ENCODE measurements at places on chromosomes 7 and 10.

- DNase-seq = no peak
These were observed 78.8 kb downstream of the RALA start for GRCh38 chr7:39702133-39702532.

GRCh38 chr7:95264363-95264891 is 59.9 kb downstream of the PON1 start:
- DNase-seq = no peak

DNA sequence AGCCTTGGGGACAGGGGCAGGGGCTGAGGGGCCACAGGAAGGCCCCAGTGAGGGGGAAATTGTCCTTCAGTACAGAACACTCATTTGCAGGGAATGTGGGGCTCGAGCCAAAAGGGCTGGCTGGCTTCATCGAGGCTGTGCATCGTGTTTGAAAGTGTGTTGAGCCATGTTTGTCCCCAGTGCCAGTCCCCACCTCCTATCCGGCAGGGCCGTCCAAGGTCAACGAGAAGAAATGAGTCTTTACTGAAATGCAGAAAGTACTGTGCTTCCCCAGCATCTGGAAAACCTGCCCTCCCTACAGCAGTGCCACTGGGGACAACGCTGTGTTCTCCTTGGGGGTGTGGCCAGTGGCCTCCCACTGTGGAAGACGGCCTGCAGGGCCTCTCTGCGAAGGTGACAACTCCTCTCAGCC is 214.1 kb downstream of the KLF6 start:
- DNase-seq = no peak

- DNase-seq = no peak
These were observed 32.9 kb downstream of the SVOPL start for GRCh38 chr7:138668229-138668596.

DNA sequence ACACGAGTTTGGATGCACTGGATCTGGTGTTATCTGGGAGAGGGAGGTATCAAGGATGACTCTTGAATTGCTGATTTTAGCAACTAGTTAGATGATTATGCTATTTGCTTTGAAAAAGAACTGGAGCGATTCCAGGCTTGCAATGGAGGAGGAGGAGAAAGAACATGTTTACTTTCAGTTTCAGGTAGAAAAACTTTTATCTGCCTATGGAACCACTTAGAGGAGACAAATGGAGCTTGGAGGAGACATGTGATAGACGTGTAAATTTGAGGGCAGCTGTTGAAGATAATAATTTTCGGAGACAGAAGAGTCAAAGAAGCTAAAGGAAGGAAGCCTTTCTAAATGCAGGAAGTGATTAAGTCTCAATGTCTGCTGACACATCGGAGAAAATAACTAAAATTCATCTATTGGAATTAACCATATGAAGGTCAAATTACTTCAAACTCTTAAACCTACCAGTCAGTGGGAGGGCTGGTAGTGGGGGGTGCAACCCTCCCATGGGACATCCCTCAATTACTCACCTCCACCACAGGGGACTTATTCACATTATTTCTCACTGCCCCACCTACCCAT is 56.4 kb upstream of the GNAI1 start:
- no peak for DNase-seq

GRCh38 chr10:29703271-29703670 is 68.5 kb upstream of the SVIL start:
- no peak for DNase-seq

DNA sequence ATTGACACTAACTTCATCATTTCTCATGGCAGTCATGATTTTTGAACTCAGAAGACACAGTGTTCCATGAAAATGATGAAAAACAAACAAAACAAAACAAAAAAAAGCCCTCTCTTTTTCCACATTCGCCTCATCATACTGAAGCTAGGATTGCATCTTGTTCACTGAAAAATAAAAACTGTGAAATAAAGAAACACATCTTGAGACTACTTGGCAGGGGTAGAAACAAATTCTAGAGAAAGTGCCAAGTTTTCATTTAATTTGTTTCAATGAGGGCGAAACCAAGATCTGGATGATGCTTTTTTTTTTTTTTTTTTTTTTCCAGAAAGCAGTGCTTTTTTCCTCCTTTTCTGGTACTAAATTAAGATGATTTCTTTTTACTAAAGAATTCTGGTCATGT is 350.4 kb upstream of the ETV1 start:
- DNase-seq = no peak

DNA sequence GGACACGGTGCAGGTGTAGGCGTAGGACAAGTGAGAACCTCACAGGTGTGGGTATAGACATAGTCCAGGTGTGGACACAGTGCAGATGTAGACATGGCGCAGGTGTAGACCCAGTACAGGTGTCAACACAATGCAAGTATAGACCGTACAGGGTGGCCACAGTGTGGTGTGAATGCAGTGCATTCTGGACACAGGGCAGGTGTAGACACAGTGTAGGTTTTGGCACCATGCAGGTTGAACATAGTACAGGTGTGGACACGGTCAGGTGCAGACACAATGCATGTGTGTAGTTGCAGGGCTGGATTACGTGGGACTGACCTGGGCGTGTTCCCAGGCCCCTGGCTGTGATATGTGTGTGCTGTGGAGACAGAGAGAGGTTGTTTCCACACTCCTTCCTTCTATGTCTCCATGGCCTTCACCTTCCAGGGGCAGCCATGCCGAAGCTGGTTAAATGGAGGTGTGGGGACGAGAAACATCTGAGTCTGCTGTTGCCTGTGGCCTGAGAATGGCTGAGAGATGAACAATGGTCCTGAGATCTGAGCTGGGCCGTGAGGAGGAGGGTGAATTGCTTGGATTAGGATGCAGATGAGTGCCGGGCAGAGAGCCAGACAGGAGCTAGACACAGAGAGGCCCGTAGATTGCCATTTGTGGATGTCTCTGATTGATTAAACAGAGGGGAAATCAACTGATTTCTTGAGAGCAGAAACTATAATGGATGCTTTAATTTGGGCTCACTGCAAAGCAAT is 343.9 kb upstream of the SHH start:
- no peak for DNase-seq

DNA sequence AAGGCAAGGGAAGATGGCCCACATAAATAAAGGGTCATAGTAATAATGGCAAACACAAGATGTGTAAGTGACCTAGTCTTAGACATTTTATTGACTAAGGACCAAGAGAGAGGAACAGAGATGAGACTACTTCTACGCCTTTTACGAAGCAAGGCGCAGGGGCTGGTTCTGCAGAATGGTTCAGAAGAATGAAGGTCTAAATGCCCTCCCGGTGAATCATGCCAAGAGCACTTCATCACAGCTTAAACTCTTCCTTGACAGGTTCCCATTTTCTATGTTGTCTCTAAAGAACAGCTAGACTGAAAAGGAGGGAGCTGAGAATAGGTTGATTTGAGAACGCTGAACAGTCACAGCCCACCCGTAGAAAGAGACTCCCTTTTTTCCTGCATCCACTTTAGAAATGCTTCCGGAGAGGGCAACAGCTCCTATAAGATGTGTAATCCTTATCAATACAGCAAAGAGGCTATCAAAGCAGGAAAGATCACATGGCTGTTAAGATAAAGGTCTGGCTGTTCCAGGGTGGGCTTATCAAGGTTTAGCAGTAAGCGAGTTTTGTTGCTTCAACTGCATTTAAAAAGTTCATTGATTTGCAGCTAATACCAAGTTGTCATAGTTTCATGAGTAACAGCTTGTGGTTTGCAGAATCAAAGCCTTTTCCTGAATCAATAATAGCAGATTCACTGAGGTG is 93.4 kb upstream of the AUTS2 start:
- DNase-seq = no peak

DNA sequence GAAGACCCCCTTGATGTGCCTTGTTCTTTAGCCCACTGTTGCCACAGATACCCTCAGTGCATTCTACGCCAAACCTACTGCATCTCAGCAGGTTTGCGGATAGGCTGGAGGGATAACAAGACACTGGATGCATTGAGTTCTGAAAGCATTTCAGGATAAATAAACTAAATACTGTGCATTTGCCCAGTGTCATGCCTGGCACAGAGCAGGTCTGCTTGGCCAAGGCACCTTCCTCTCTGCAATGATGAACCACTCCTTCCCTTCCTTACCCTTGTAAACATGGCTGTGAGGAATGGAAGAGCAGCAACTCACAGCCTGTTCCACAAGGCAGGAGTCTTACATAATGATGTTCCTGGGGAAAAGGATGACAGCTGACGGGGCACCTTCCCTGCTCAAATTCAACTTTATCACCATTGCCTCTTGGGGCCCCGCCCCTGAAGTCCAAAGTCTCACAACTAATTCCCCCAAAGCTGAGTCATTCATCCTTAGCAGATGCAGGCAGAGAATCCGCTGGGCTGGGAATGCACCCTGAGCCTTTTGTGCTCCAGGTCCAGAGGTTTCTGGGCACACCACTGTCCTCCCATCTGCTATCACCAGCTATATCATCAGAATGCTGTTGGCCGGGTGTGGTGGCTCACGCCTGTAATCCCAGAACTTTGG is 11.6 kb downstream of the DDX56 start:
- no peak for DNase-seq

GRCh38 chr7:30201921-30202320 is 67.1 kb downstream of the MTURN start:
- no peak for DNase-seq

DNA sequence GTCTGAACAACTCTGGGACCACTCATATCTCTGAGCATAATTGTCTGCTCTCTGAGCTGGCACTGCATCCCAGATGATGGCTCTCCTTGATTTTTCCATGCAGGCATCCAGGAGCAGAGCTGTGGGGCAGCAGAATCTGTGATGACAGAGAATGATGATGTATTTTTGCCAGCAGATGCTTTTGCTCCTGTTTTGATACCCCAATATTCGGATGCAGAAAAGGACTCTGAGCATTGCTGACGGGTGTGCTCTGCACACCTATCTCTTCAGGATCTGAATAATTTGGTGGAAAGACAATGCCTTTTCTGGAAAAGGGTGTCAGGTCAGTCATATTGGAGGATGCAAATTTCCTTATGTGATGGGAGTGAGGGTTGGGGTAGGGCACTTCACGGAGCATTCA is 735.9 kb downstream of the KCNMA1 start:
- DNase-seq = no peak

GRCh38 chr10:48234295-48234694 is 40.2 kb downstream of the FRMPD2 start:
- DNase-seq = no peak

GRCh38 chr7:137657476-137658189 is 189.1 kb downstream of the DGKI start:
- DNase-seq = no peak

DNA sequence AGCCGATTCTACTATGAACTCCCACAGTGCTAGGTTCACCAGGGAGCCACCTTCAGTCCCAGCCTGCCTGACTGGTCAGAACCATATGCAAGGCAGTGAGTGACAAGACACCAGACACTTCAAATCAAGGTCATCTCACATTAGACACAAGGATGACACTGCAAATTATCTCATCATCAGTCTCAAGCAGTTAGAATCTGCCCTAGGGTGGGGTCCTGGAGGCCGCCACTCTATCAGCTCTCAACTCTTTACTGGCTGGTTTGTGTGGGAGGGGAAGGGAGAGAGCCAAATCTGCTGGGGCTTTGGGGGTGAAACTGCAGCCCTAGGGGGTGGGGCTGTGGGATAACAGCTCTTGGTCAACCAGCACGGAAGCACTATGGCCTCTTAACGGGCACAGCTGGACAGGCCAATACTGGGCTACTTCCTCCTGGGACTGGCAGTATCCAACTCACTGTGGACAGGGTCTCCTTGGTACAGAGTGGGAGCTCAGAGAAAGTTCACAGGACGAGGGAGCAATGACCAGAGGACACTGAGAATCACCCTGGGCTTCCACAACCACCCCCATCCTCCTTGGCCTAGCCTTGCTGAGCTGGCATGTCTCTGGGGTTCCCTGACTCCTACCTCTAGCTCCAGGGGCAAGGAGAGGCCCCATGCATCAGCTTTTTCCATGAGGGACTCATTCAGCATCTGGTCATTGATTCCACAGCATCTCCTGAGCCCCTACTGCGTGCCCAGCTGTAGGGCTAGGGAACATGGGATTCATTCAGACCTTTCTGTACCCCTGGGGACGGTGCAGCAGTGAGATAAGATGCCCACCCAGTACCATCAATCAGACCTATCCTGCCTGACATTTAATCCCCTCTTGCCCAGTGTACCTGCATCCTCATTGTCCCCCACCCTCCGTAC is 5.4 kb downstream of the GPRIN2 start:
- DNase-seq = no peak

- no peak for DNase-seq
These were observed 4.0 kb upstream of the ADIRF start for GRCh38 chr10:86964061-86964846.

Measured in esophagus squamous epithelium (tissue), 5 donors.